ENCODE measurements at places on chromosomes 3 and 15. TPM values are rescaled to one million over a fixed set of nuclear protein-coding genes. Genes with fewer than 3 reads are reported as not detected.

DNA sequence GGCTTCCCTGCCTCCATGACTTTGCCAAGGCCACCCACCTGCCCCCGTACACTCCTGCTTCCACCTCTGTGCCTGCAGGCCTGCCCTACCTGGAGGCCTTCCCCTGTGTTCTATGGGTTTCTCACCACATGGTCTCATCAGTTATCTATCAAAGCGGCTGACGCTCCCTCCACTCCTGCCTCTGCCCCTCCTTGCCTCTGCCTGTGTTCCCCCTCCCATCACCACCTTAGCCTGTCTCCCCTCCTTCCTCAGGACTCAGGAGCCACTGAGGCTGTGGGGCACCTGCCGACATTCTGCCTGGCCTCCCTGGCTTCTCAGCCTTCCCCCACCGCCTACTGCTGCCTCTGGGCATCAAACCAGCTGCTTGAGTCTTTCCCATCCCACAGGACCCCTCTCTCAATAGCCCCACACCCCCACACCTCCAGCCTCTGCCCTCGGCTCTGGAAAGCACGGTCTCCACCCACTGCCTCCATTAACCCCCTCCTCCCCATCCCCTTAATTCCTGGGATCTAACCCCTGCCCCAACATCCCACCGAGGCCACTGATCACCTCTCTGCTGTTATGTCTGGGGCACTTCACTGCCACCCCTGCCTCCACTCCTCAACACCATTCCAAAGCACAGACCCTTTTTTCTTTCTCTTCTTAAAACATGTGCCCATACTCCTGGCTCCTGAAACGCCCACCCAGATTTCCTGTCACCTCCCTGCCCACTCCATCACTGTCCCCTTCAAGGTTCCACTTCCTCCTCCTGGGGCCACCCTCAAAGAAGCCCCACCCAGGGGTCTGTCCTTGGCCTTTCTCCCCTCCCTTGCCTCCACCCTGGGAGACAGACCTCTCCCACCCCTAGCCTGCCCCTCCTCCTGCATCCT, 24.4 kb upstream of the CYP11A1 start:
- DNase-seq = no peak

- no peak for DNase-seq
Measured at GRCh38 chr15:88243895-88244787, 12.4 kb downstream of the NTRK3 start.

- no peak for DNase-seq
Measured at GRCh38 chr15:36707884-36708435, 128.5 kb downstream of the CDIN1 start.

C3orf52 gene
- 12.4 TPM for total RNA-seq

TIMP4 gene
- total RNA-seq = not detected

SLC22A14 gene
- total RNA-seq = not detected

CADPS gene
- total RNA-seq = not detected

CLEC3B gene
- not detected for total RNA-seq

SLC35G2 gene
- total RNA-seq = 3.0 TPM
